Esophagus squamous epithelium (tissue), 5 donors: ENCODE measurements at places on chromosomes 6 and 20.

DNA sequence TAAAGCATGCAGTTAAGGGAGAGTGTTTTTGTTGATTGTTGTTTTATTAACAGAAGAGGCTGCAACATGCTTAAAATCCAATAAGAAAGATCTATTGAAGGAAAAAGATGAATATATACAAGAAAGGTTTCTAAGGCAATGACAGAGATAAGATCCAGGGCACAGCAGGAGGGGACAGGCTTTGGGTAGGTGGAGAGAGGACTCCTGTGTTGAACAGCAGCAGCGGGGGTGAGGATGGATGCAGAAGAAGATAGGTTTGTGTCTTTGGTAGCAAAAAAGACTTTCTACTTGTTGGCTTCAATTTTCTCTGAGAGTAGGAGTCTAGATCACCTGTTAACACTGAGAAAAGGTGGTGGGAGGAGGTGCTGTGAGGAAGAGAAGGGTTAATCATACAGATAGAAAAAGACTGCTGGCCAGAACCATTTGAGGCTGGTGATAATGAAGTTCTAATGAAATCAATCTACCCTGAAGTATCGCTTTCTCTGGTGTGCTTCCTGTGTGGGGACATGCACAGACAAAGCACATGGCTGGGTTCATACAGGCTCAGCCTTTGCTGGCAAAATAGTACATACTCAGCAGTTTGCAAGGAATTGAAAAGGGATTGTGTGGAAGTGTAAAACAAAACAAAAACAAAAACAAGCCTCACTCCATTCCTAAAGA lies 17.2 kb upstream of the DST start:
- no peak for DNase-seq

DNA sequence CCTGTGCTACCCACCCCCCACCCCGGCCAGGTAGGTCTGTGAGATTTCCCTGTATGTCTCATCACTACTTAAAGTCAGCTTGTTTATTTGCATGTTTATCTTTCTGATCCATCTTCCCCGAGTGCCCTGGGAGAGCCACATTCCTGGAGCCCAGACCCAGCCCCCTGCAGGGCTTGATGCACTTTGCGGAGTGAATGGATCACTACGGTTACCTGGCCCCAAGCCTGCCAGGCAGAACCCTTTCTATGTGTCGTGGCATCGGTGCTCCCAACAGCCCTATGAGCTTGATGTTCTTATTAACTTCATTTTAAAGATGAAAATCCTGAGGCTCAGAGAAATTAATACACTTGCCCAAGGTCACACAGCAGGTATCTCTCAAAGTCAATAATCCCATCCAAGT lies 13.6 kb upstream of the SLCO4A1 start:
- no peak for DNase-seq

DNA sequence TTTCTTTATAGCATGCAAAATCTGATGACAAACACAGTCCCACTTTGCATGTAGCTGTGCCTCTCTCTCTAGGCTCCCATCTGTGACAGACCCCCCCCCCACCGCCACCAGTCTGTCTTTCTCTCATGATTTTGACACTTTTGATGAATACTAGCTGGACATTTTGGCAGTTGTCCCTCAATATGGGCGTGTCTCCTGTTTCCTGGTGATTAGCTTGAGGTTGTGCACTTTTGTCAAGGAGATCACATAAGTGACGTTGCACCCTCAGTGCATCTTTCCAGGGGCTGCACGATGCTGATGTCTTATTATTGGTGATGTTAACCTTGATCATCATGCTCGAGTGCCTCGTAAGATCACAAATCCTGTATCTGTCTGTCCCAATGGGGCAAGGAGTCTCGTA lies 155.1 kb downstream of the EYA2 start:
- DNase-seq = no peak

DNA sequence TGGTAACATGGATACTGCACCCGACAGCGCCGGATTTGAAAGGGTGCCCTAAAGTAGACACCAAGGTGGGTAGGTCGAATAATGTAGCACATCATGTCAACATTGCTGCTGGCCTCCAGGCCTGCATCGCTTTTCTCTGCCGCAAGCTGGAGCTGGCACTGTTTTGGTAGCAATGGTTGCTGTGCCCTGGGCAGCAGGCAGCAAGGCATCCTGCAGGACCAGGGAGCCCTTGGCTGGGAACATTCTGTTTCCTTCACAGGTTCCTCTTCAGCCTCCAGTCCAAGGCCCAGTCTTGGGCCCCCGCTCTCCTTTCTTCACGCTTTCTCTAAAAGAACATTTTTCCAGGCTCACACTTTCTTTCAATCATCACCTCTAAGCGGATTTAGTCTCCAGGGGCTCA lies 365.8 kb upstream of the JARID2 start:
- no peak for DNase-seq

DNA sequence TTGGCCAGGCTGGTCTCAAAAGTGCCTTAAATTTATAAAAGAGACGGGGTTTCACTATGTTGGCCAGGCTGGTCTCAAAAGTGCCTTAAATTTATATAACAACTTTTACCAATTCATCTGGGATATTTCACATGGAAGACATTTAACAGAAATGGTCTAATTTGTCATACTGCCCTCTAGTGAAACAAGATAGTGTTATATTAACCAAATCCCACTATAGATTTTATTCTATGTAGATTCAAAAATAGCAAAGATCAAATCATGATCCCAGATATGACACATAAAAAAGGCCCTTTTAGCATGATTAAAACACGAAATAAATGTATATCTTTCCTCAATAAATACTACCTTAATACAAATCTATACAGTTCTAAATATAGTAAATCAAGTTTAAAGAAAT lies 102.8 kb upstream of the TFAP2D start:
- DNase-seq = no peak

DNA sequence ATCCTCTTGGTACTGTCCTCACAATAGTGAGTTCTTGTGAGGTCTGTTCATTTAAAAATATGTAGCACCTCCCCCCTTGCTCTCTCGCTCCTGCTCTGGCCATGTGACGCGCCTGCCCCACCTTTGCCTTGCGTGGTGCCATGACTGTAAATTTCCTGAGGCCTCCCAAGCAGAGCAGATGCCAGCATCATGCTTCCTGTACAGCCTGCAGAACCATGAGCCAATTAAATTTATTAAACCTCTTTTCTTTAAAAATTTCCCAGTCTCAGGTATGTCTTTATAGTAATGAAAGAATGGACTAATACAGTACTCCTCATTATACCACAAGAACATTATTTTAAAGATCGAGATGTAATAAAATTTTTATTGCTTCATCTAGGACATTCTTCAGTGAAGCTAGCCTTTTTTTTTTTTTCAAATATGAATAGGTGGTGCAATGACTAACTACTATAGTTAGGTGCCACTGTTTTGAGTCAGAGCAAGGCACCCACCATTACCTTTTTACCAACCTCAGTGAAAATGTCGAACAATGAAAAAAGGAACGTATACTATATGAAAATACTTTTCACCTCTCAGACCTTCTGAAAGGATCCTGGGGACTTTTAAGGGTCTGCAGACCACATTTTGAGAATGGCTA lies 191.1 kb upstream of the SGK1 start:
- no peak for DNase-seq

GRCh38 chr6:31396422-31397152 lies 6.8 kb upstream of the MICA start:
- no peak for DNase-seq

GRCh38 chr6:29723666-29724588 lies 693 bp downstream of the HLA-F start:
- DNase-seq = no peak

GRCh38 chr6:162644153-162644552 lies 83.4 kb downstream of the PRKN start:
- no peak for DNase-seq

DNA sequence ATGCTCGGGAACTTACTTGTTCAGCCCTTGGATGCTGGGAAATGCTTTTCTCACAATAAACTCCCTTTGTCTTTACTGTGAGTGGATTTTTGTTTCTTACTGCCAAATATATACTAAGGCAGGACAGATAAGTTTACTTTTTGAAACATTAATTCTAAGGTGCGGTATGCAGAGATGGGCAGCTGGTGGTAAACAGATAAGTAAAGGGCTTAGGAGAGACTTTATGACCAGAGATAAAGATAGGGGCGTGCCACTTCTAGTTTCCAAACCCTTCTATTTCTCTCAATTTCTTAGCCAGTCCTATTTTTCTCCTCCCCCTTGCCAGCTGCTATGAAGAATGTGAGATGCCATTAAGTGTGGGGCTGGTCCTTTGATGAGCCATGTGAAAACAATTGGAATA lies 16.3 kb downstream of the SAMD3 start:
- no peak for DNase-seq
